ENCODE measurements at places on chromosomes 7 and 10.

DNA sequence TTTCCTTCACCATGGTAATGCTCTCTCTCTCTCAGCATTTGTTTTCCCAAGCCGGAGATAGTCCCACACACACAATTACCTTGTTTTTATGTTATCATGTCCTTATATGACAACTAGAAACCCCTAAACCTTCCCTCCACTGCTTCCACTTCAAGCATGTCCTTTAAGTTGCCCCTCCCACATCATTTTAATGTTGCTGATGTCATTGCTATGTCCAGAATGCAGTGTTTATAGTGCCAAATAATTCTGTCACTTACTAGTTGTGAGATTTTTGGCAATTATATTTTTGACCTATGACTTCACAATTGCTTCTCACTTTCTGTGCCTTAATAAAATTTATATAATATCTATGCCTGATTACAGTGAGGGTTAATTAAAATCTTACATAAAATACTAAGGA is 645.9 kb downstream of the XPNPEP1 start:
- no peak for DNase-seq

DNA sequence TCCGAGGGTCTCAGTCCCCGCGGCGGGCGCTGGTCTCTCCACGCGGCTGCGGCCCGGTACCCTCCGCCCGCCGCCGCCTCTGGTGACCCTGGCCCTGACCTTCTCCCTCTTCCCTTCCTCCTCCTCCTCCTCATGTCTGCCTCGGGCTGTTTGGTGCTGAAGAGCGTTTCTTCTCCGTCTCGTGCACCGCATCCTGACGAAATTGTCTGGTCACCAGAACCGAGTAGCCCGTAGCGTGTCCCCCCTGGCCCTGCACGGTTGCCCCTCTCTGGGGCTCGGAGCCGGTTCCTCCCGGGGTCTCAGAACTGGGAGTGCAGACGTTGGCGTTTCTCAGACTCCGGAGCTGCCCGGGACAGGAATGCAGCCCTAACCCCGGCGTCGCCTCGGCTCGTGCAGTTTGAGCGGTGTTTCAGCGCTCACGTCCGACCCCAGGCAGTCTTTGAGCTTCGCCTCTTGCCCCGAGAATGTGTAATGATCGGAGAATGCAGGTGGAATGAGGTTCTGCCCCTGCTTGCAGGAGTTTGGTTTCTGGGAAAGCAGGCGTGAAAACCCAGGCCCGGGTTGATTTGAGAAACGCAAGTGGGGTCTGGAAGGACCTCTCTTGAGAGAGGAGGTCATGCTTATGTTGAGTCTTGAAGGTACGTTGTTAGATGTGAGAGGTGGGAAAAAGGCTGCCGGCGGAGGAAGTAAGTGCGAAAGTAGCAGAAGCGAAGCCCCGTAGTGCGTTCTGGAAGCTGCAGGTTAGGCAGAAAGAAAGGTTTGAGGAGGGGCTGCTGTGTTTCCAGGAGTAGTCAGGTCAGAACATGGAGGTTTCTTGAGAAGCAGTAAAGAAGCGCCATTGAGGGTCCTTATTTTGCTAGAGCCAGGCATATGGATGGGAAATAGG is 743 bp downstream of the RBM17 start:
- DNase-seq: no peak

- no peak for DNase-seq
Measured at GRCh38 chr7:110867771-110868170, 223.2 kb upstream of the LRRN3 start.

GRCh38 chr7:17304926-17305325 is 6.5 kb downstream of the AHR start:
- DNase-seq: peak; percentile 94

DNA sequence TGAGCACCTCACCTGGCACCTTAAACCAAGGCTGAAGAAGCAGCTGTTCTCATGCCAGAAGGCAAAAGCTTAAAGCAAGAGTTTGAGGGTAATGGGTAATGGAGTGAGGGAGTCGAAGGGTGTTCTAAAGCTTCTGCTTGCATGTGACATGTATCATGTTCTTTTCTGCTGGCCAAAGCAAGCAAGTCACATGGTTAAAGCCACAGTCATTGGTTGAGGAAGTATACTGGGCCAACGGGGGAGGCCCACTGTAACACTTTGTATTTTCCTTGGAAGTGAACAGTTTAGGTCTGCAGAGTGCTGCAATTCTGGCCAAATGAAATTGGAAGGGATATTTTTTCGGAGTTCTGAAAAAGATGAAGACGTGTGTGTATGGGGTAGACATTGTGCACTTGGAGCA is 75.7 kb downstream of the REEP3 start:
- DNase-seq: no peak

DNA sequence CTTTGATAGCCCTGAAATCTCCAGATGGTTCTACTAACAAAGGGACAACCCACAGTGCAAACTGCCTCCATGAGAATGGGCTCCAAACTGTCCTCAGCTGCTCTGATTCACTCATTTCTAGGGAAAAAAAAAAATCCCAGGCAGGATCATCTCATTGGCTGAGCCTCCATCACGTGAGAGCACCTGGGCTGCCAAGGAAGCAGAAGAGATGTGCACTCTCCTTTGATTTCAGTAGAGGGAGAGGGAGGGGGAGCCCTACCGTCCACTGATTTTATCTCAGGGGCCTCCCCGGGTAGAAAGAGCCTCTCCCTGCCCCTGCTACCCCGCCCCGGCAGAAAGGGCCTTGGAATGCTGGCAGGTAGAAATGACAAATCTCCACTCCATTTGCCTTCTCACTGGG is 725.4 kb downstream of the PHTF2 start:
- DNase-seq: no peak

GRCh38 chr7:2522780-2523433 is 3.3 kb downstream of the LFNG start:
- DNase-seq: peak; percentile 57

DNA sequence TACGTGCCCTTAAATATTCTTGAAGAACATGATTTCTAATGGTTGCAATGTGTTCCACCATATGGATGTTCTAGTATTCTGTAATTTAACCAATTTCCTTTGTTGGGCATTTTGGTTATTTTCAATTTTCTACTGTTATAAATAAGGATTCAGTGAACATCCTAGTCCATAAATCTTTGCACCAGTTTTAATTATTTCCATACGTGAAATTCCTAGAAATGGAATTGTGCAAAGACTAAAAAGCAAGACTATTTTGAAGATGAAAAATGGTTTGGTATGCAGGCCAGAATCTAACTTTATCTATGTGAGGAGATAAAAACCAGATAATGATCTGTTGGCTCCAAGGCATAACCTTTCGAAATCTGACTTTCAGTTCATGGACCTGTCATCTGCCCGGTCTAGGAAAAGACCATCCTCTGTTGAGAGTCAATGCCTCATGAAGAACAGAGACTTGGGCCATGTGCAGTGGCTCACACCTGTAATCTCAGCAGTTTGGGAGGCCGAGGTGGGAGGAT is 633.2 kb upstream of the NRP1 start:
- no peak for DNase-seq

DNA sequence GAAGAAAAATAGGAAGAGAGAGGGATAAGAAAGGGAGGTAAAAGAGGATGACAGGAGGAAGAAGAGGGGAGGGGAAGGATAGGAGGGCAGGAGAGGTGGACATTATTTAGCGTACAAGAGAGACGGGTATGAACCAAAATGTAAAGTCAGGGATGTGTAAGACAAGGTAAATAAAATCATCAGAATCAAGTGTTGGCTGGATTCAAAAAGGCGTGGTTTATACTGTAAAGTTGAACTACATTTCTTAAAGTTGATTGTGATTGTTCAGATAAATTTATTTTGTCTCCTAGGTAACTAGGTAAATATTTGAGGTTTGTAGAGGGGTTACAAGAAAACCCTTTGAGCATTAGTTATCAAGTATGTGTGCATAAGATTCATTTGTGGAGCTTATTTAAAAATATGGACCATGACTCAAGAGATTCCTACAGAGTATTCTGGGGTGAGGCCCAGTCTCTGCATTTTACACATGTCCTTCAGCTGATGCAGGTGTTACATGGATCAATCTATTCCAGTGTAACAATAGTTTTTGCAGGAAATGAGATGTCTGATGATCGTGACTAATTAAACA is 512.1 kb upstream of the MBL2 start:
- no peak for DNase-seq

GRCh38 chr10:87844837-87845623 is 18.3 kb downstream of the KLLN start:
- peak; percentile 78 for DNase-seq

GRCh38 chr7:127782654-127783559 is 130.9 kb downstream of the SND1 start:
- peak; percentile 25 for DNase-seq

DNA sequence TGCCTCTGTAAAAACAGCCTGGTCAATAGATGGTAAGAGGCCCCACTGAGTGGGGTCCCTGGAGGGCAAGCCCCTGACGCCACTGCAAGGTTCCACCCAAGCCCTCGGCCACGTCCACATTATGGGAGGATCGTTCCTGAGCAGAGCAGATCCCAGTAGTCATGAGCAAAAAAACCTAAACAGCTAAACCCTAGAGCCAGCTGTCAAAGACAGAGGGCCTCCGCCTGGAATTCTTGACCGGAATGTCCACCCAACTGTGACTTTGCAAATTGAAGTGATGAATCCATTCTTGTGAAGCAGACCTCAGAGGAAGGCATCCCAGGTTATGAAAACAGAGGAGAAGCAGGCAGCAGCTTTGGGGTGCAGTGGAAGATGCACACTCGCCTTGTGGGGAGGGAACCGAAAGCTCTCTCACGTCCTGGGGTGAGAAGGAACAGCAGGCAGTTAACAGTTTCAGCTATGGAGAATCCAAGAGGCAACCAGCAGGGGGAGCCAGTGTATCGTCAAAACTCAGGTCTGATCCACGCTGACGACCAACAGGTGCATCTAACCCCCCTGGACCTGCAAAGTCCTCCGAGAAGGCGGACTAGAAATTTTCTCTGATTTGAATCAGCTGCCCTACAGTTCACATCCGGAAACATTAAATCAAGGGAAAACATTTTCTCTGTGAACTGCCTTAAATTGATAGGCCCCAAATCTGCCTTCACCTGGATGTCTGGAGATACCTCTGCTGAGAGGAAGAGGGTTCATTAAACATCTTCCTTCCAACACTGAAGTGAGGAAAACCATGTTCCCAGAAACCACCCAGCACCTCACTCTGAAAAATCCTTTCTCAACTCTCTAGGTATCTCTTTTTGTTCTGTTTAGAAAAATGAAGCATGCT is 139.1 kb upstream of the PFKP start:
- peak; percentile 58 for DNase-seq

- DNase-seq: no peak
Measured at GRCh38 chr7:135179321-135179925, 8.9 kb upstream of the CYREN start.

GRCh38 chr10:102888048-102888447 is 18.8 kb downstream of the AS3MT start:
- no peak for DNase-seq

- no peak for DNase-seq
Measured at GRCh38 chr7:67857698-67858097, 861.1 kb downstream of the TYW1 start.

GRCh38 chr7:114439581-114439980 is 25.0 kb downstream of the FOXP2 start:
- no peak for DNase-seq

DNA sequence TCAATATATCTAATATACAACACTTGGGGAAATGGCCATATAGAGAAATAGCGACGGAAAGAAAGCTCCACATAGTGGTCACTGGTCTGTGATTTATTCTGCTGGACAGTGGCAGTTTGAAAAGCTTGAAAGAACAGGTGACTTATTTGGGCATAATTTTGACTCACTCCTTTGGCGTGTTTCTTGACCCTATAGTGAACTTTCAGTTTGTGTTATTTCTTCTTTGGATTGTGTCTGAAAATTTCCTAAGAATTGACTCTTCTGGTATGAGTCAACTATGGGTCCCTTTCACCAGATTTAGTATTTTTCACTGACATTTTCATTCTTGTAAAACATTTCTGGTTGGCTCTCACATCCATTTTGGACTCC is 25.8 kb upstream of the IMMP2L start:
- peak; percentile 40 for DNase-seq

DNA sequence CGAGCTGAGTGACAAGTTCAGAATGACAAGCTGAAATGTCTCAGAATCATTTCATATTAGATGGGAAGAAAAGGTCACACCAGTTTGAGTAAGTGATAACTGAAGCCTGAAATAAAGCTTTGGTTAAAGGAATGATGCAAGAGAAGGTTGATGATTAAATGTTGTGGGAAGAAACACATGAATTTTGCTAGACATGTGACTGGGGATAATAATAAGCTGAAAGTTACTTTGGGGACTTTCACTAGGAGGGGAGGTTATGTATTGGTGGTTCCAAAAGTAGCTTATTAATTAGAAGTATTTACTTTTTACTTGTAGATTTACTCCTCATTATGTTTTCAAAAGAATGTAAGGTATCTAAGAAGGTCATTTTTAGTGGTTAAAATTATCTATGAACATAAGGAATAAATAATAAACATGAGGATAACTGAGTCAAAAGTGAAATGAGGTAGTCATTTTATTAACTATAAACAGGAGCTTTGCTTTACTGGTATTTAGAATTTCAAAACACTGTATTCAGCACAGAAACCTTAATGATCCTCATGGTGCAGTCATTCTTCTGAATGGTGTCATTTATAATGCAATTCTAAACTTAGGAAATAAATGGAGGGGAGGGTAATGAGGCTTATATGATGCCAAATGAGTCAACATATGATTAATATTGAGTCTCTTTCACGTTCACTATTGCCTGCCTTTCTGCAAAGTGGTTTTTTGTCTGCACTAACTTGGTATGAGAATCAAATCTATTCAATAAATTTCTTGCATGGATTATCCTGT is 63.7 kb downstream of the PRKG1 start:
- peak; percentile 86 for DNase-seq

- no peak for DNase-seq
Measured at GRCh38 chr7:7254319-7254718, 72.0 kb downstream of the C1GALT1 start.

DNA sequence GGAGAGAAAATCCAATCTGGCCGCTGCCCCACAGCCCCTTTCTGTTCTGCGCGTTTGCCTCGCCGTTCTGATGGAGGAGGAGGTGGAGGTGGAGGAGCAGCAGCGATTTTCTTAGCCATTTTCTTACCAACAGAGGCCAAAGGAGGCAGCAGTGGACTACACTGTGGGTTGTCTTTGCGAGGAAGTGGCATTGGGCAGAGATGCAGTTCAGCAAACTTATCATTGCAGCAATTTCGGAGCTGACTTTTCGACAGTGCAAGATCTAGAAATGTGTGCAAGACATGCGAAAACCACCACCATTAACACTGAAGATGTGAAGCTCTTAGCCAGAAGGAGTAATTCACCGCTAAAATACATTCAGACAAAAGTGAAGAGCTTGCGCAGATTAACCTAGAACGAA is 1.9 kb upstream of the ARL4A start:
- peak; percentile 72 for DNase-seq

- DNase-seq: peak; percentile 44
Measured at GRCh38 chr10:115417585-115418265, 324.6 kb downstream of the ATRNL1 start.

GRCh38 chr7:30717181-30717580 is 34.8 kb upstream of the INMT start:
- peak; percentile 43 for DNase-seq

Data from fibroblast of mammary gland (primary cell).